Lower leg skin (tissue), 4 donors: ENCODE measurements at places on chromosomes 5 and 9. TPM values are rescaled to one million over a fixed set of nuclear protein-coding genes. Genes with fewer than 3 reads are reported as not detected.

ARL10 gene
- total RNA-seq, result 6.1 TPM

DNM1 gene
- 9.9 TPM for total RNA-seq

DNA sequence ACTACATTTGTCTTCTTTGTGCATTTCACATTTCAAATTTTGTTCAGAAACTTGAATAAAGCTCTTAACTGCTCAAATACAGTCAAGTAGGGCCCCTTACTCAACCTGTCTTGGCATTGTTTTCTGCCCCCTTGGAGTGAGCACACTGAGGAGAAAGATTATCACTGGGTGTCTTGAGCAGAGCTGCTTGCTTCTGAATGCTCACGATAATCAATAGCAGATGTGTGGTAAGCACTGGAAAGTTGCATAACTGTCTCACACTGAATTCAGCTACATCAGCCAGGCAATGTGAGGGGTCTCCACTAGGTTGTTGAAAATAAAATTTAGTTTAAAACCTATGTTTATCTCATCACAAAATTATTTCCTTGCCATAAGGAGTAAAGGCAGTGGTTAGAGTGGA lies 7.8 kb upstream of the TNFAIP8 start:
- DNase-seq, result no peak

SLC6A3 gene
- total RNA-seq, result not detected

GRCh38 chr9:131736431-131736830 lies 3.4 kb downstream of the RAPGEF1 start:
- DNase-seq, result no peak

GRCh38 chr5:76513476-76513875 lies 109.7 kb downstream of the F2RL2 start:
- DNase-seq, result no peak

- DNase-seq, result no peak
Observed at GRCh38 chr9:137522746-137523455, 27.3 kb downstream of the PNPLA7 start.

GRCh38 chr9:124771867-124772679 lies 962 bp upstream of the NR6A1 start:
- DNase-seq, result peak; percentile 61

DNA sequence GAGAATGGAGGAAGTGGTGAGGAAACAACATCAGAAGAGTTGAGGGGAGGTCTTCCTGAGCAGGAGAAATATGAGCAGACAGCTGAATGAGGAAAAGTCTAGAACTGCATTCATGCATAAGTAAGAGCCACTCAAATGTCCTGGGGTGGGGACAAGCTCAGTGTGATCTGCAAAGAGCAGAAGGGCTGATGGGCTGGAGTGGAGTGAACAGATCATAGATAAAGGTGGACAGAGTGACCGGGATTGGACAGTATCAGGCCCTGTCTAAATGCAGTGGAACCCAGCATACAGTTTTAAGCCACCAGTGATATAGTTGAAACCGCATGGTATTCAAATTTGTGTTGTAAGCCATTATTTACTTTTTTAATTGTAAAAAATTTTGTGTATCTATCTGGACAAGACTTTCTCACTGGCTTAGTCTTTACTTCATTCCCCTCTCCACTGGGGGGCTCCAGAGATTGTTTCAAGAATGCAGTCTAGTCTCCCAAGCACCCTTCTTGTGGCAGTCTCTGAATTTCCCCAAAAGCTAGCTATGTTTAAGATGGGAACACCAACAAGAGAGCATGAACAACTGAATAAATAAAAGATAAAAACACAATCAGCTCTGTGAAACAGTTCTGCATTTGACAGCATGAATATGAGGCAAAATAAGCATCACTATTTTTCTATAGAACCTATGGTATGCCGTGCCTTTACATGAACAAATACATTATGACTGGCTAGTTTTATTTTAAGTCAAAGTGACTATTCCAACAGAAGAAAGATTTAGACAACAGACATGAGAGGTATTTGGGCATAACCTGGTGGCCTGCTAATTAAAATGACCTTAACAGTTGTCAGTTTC lies 10.7 kb upstream of the STK32A start:
- no peak for DNase-seq

DNA sequence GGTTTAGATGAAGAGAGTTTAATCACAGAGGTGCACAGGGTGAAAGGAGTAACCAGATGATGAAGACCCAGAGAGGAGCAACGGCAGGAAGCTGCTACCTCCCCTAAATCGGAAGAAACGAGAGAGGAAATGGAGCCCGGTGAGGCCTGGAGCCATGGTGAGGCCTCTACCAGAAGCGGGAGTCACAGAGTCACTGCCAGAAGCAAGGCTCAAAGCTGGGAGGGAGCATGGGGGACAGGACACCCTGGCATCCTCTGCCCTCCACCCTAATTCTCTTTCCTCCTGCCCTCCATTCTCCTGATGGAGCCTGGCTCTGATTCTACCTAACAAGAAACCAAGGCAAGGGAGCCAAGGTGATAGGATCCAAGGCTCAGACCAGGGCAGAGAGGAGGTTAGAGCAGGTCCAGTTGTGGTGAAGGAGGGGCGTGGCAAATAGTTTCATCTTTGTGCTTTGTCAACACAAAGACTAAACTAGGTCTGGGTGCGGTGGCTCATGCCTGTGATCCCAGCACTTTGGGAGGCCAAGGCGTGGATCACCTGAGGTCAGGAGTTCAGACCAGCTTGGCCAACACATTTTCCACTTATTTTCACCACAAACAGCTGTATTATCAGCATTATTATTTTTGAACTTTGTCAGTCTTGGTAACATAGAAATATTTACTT lies 134.4 kb upstream of the RAI14 start:
- DNase-seq, result no peak

CKMT2 gene
- total RNA-seq, result 19.7 TPM

TMEFF1 gene
- total RNA-seq, result not detected

- DNase-seq, result no peak
Observed at GRCh38 chr5:158769079-158769478, 330.6 kb downstream of the EBF1 start.

DNA sequence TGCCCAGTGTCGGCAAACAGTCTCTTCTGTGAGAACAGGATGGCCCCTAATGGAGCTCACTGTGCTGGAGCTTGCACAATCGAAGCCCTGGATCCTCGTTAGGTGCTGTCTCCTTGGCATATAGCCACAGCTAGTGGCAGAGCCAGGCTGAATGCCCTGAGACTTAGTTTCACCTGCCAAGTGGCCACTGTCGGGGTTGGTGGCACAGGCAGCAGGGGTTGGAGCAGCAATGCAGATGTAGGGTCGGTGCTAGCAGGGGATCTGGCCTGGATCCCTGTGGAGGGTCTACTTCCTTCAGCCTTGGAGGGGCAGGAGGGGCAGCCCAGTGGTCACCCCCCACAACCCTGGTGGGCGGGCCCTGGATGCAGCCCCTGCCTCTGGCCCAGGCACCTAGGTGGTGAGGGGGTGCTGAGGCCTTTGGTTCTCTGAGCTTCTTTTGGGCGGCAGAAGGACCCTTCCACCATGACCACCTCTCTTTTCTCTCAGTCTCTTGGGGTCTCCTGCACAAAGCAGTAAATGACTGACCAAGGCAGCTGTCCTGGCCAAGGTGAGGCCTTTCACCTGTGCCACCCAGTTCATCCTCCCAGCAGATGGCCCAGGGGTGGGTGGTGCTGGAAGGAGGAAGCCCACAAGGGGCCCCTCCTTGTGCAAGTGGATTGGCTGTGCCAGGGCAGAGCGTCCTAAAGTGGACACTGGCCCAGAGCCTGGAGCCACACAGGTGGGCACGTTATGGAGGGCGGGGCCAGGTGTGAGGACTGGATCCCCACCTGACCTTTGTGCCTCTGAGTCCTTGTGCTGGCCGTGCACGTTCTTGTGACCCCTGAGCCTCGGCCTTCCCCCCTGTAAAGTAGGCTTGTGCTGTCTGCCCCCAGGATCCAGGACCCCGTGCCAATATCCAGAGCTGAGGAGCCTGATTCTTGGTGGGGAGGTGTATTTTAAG lies 44.8 kb downstream of the PHF2 start:
- peak; percentile 68 for DNase-seq

PROB1 gene
- total RNA-seq, result 0.25 TPM

PCDHGA6 gene
- 3.6 TPM for total RNA-seq

GRCh38 chr5:87069974-87070608 lies 197.6 kb upstream of the RASA1 start:
- no peak for DNase-seq

GRCh38 chr5:132444841-132445639 lies 45.5 kb downstream of the IRF1 start:
- DNase-seq, result no peak

GRCh38 chr9:83238871-83239640 lies 176.1 kb upstream of the RASEF start:
- DNase-seq, result no peak

GRCh38 chr9:91937056-91937455 lies 13.0 kb downstream of the ROR2 start:
- peak; percentile 36 for DNase-seq

BSPRY gene
- 41.1 TPM for total RNA-seq

DNA sequence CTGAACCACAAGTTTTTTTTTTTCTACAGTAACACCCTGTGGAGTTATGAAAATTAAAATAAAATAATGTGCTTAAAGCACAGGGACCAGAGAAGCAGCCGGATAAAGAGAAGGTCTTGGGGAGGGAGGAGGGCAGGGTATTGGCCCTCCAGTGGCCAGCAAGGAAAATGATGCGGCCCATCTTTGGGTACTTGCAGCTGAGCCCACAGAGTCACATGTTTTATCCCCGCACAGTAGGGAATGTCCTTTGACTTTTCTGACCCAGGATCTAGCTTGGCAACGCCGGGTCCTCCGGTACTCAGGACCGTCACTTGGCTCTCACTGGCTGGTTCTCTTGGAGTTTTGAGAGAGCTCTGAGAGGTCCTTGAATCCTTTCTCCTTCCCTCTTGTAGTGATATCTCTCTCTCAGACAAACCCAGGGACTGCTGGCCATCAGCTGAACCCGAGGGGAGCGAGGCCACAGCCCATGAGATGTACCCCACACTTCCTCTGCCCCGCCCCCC lies 35.3 kb upstream of the HSPA9 start:
- no peak for DNase-seq

DNA sequence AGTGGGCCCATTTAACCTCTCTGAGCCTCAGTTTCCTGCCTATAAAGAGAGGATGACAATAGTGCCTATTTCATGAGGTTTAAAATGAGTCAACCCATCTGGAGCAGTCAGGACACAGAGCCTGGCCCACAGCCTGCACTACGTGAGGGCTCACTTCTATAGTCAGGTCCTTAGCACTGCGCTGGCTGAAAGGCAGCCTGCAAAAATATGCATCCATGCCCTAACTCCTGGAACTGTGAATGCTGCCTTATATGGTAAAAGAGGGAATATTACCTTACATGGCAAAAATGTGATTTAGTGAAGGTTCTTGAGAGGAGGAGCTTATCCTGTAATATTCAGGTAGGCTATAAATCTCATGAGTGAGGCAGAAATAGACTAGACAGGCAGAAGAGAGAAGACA lies 98.5 kb downstream of the GABBR2 start:
- DNase-seq, result no peak

- no peak for DNase-seq
Observed at GRCh38 chr5:1685066-1685465, 114.6 kb downstream of the MRPL36 start.

FABP6 gene
- total RNA-seq, result not detected

PRLR gene
- 10.0 TPM for total RNA-seq

DNA sequence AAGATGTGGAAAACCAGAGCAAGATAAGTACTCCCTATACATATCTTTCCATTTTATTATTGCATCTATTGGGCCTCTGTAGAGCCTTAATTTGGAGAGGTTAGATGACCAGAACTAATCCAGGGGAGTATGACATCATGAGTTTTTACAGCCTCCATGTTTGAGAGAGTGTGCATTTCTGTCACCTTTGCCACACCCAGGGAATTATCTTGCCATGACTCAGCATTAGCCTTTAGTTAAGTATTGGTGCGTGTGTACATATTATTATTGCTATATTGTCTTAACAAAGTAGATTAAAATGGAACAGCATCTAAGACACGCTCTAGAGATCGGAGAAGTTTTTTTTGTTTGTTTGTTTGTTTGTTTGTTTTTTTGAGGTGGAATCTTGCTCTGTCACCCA lies 27.6 kb downstream of the DIMT1 start:
- no peak for DNase-seq

- no peak for DNase-seq
Observed at GRCh38 chr5:14057289-14057688, 85.9 kb upstream of the TRIO start.

DNA sequence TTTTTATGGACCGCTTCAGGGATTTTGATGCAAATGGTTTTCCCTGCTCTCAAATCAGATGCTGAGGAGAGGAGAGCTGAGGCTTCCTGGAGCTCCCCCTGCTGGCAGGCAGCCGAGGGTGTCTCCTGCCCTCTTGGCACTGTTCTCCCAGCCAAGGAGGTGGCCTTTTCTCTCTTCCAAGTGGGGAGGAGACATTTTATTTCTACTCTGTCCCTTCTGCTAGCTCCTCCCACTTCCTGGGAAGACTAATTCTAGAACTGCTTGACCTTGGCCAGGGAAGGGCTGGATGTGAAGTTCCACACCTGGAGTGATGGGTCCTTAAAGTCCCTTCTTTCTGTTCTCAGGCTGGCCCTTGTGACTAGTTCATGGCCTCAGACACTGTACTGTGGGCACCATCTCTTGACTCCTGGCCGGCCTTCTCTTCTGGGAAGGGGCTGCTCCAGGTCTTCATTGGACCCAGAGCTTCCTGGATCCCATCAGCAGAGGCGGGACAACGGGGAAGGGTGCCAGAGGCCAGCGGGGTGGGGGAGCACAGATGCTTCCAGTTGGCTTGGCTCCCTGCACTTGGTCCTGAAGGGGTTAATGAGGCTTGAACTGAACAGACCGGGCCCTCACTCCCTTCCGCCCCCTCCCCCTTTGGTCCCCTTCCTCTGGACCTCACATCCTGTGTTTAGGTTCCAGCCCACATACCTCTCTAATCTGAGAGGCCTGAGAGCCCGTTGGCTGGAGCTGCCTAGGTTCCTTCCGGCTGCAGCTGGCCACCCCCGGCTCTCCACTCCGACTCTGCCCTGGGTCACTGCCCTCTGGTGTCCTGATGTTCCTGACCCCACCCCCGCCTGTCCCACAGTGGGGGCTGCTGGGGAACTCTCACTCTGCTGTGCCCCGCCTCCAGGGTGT lies 32.1 kb downstream of the PTPA start:
- DNase-seq, result peak; percentile 87

DNA sequence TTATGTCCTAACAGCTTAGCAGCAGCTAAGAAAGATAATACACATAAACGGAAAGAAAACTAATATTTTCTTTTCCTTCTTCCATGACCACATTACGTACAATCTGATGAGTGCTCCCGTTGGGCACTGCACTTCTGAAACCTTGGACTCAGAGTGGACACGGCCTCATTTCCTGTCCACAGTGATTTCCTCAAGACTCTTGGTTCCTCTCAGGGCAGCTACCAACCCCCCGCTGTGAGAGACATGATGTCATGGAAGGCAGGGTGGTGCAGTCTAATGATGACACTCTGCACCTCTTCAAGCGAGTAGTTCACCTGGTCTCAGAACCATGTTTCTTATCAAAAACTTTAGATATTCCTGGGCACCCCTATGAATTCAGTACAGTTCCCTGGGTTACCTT lies 68.7 kb upstream of the CTSL start:
- peak; percentile 76 for DNase-seq

- no peak for DNase-seq
Observed at GRCh38 chr5:138488481-138488945, 23.2 kb downstream of the EGR1 start.

GRCh38 chr5:121273833-121274433 lies 577.7 kb upstream of the FTMT start:
- DNase-seq, result no peak

GRCh38 chr5:67035098-67035740 lies 161.4 kb downstream of the CD180 start:
- no peak for DNase-seq

ACTBL2 gene
- not detected for total RNA-seq

TMEM267 gene
- 13.5 TPM for total RNA-seq
